ENCODE measurements at places on chromosomes 4 and X.

DNA sequence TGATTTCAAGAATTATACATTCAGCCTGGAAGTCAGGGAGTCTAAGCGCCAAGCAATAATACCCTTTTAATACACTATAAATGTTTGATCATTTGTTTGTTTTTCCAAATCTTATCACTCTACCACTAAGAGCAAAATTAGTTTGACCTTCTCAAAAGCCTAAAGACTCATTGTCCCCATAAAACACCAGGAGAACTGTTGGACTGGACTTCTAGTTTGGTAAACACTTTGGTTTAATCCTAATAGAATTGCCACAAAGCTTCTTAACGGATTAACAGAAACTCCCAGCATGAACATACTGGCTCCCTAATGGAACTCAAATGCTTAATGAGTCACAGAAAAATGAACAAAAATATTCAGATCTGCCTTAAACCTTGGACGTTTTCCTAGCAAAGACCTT lies 34.9 kb downstream of the SYTL5 start:
- no peak for DNase-seq

DNA sequence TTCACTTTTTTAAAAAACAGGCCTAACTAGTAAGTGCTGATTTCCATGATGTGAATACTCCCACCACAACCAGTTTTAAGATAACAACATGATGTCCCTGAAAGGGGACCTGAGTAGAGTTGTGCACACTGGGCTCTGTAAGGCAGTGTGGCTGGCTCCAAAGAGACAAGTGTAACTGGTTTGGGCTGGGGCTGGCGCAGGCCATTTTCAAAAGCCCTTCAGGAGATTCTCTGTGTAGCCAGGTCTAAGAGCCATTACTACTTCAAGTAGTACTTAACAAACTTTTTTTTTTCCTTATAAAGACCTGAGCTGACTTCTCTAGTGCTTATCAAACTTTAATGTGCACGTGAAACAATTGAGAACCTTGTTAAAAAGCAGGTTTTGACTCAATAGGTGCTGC lies 4.3 kb downstream of the QRFPR start:
- no peak for DNase-seq

GRCh38 chr4:165048170-165048569 lies 5.5 kb upstream of the TRIM75 start:
- DNase-seq, result no peak

GRCh38 chr4:41339812-41340809 lies 83.4 kb downstream of the UCHL1 start:
- no peak for DNase-seq

GRCh38 chr4:16685536-16685935 lies 212.9 kb downstream of the LDB2 start:
- no peak for DNase-seq

- DNase-seq, result no peak
Observed at GRCh38 chrX:46554942-46555341, 9.7 kb upstream of the ZNF674 start.

DNA sequence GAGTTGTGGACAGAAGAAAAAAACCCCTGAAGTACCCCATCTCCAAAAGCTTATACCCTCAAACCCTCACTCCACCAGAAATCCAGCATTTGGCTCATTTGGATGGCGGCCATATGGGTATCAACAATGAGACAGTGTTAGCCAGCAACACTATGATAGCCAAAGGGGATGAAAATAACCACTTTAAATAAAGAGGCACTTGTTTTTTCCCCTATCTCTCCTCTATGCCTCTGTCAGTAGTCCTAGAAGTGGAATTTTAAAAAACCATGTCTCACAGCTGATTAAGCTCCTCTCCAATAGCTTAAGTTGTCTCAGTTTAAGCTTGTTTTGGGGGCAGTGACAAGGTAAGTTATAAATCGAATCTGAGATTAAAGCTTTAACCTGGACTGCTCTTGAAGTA lies 124.0 kb downstream of the MOSPD2 start:
- DNase-seq, result no peak

- DNase-seq, result no peak
Observed at GRCh38 chr4:59412739-59413138, 1787.4 kb upstream of the ADGRL3 start.

DNA sequence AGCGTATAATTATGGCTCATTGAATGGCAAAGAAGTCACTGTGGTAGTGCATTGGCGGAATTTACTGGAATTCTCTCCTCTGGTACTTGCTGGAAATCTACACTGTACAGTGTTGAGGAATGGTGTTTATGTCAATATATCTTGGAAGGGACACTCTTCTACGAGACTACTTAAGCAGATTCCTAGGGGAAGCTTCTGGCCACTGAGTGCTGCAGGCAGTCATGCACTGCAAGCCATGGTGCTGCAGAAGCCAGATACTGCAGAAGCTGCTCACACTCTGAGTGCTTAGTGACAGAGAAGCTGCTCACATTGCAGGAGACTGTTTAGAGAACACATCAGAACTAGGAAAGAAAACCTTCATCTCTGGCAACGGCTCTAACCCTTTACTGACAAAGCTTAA lies 725.0 kb downstream of the CCSER1 start:
- no peak for DNase-seq

- DNase-seq, result no peak
Observed at GRCh38 chrX:47231167-47231566, 1.6 kb upstream of the USP11 start.

DNA sequence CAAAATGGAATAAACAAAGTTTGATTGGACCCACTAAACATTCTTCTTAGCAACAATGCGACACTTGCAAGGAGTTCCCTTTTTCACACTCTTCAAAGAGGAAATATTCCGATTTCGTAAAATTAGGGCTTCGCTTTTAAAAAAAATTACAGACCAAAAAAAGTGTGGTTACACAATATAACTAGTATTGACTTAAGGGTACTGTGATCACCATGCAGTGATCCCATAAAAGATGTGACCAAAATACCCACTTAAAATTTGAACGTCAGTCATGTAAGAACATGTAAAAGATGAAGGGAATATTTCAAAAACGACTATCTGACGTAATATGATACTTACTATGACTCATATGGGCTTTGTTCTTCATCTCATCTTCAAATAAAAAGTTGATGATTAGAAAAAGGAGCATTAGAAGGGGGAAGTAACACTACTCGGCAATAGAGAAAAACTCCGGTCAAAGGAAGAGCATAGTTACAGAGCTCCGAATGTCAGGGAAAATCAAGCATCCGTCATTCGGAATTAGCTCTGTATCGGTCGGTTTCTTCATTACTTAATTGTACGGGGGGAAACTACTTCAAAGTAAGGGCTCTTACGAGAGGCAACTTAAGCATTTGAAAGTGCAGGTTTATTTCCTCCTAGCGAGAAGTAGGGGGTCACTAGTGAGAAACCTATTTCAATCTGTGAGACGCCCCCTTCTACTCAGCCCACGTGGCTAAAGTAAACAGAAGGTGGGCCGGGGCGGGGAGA lies 1.3 kb upstream of the TET2 start:
- no peak for DNase-seq

DNA sequence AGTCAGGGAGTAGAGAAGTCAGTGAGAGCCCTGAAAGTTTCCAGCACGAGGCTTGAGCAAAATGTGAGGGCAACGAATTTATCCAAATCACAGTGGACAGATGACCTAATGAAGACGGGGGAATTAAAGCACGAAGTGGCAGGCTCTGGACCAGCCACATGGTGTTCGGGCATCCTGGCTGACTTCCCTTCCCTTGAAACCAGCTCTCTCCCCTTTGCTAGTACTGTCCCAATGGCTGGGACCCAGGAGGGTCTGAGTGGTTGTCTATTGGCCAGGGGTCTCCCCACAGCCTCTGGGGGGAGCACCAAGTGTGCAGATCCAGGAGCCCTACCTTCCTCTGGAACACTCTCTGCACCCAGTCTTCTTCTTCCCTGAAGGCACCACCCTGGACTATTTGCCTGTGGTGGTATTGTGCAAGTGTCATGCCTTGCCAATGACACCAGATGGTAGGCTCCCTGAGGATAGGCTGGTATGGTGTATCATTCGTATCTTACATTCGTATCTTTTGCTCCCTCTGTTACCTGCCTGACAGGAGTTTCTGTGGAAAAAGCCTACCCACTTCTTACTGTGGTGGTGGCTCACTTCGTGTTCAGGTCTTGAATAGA lies 2.1 kb downstream of the APLN start:
- DNase-seq, result no peak

GRCh38 chr4:140874056-140874455 lies 117.9 kb upstream of the TBC1D9 start:
- no peak for DNase-seq

- DNase-seq, result no peak
Observed at GRCh38 chr4:23033796-23034195, 341.1 kb downstream of the GBA3 start.

DNA sequence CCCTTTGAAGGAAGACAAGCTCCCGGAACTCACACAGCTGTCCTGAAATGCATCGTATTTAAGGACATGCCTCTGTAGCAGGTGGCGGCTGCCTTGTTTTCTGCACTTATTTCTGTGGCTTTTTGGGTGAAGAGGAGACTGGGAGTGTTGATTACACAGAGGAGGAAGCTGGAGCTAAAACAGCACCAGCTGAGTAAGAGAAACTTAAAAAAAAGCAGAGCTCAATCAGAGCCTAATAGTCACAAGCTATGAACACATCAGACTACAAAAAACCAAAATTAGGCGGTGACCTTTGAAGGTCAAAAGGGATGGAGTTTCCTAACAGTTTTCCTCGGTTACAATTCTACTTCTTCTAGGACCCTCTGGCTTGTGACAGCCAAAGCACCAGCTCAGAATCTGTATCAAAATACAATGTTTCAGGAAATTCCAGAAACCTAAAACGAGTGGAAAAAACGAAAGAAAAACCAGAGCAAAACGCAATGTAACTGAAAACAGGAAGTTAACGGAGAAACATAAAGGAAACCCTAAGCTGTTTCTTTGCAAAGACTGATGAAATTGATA lies 13.5 kb downstream of the PRKX start:
- no peak for DNase-seq

- no peak for DNase-seq
Observed at GRCh38 chr4:111494471-111494870, 650.8 kb upstream of the FAM241A start.

- no peak for DNase-seq
Observed at GRCh38 chr4:113575401-113575800, 186.1 kb downstream of the CAMK2D start.

- no peak for DNase-seq
Observed at GRCh38 chr4:123583043-123583442, 186.4 kb downstream of the SPRY1 start.

DNA sequence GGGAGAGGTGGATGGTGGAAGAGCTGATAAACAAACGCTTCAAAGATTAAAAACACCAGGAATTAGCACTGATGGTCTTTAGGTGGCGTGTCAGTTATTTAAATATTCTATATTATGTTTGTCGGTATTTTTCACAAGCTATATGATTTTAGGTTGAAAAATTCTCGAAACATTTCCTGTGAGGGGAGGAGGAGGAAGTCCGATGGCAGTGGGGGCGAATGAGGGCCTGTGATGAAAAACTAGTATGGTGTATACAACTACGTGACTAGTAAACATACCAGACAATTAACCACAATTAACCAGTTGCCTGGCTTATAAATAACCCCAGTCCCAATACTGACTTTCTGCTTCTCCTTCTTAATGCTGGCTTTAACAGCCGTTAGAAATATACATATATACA lies 595 bp upstream of the NAP1L2 start:
- no peak for DNase-seq

DNA sequence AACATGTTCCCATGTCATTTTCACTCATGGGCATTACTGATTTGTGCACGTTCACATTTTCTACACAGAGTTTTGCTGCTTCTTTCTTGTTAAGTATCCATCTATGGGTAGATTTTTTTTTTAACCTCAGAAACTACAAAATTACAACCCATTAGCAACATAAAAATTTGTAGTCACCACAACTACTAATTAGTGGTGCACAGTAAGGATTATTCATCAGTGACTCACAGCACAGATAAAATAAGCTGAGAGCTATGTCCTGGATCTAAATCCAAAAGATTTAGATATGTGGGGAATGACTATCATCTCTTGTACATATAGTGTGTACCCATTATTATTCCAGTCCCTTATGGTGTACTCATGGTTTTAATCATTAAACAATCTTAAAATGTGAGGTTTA lies 19.7 kb upstream of the AMELX start:
- no peak for DNase-seq

- no peak for DNase-seq
Observed at GRCh38 chrX:22536746-22537304, 264.1 kb downstream of the CBLL2 start.

- DNase-seq, result no peak
Observed at GRCh38 chr4:154444958-154445357, 46.6 kb downstream of the DCHS2 start.

GRCh38 chrX:38661561-38661960 lies 100.2 kb downstream of the TSPAN7 start:
- DNase-seq, result no peak

DNA sequence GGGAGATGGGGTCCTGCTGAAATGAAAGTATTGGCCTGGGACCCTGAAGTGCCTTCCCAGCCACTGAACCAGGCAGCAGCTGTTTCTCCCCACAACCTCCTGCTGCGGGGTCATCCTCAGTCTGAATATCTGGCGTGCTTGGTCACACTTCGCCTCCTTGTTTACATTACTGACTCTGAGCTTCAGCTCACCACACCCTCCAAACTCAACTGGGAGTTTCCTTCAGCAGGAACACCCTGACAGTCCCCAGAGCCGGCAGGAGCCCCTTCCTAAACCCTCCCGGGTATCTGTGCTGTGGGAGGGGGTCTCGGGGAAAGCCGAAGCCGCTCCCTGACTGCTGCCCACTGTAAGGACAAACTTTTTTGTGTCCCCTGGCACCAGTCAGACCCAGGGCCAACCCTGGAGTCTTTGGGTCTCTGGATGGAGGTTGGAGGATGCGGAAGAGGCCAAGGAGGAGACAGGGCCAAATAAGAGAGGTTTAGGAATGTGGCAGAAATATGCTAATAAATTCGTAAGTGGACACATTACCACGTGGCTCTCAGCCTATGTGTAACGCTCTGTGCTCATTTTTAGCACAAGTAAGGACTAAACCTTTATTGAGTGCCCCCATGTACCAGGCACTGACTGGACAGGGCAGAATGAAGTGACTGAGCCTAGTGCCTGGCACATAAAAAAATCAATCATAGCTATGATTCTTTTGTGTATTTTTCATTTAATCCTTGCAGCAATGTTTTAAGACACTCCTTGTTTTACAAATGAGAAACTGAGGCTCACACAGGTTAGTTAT lies 20.7 kb downstream of the FHDC1 start:
- DNase-seq, result no peak

- no peak for DNase-seq
Observed at GRCh38 chr4:176780995-176781738, 11.6 kb downstream of the VEGFC start.

DNA sequence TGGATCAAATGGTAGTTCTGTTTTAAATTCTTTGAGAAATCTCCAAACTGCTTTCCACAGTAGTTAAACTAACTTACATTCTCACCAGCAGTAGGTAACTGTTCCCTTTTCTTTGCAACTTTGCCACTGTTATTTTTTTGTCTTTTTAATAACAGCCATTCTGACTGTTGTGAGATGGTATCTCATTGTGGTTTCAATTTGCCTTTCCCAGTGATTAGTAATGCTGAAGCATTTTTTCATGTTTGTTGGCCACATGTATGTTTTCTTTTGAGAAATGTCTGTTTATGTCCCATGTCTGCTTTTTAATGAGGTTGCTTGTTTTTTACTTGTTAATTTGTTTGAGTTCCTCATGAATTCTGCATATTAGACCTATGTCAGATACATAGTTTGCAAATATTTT lies 198.8 kb downstream of the RAB28 start:
- no peak for DNase-seq
